Ureter (tissue), 1 donor: ENCODE measurements at places on chromosomes 3 and 15.

- no peak for DNase-seq
Observed at GRCh38 chr15:49760749-49761148, 139.9 kb downstream of the DTWD1 start.

DNA sequence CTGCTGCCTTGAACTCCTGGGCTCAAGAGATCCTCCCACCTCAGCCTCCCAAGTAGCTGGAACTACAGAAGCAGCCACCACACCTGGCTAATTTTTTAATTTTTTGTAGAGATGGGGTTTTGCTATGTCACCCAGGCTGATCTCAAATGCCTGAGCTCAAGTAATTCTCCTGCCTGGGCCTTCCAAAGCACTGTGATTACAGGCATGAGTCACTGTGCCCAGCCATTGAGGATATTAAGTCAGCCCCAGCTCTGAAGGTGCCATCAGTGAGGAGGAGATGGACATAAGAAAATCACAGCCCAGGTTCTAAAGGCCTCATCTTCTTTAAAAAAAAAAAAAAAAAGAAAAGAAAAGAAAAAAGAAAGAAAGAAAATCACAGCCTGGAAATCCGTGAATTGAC, 26.6 kb upstream of the PSTPIP1 start:
- DNase-seq = no peak

DNA sequence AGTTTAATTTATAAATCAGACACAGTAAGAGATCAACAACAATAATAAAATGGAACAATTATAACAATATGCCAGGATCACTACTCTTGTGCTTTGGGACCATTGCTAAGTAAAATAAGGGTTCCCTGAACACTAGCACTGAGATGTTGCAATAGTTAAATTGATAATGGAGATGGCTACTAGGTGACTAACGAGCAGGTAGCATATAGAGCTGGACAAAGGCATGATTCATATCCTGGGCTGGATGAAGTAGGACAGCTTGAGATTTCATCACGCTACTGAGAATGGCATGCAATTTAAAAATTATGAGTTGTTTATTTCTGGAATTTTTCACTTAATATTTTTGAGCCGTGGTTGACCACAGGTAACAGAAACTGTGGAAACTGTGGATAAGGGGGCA, 20.7 kb upstream of the MYZAP start:
- DNase-seq = no peak

DNA sequence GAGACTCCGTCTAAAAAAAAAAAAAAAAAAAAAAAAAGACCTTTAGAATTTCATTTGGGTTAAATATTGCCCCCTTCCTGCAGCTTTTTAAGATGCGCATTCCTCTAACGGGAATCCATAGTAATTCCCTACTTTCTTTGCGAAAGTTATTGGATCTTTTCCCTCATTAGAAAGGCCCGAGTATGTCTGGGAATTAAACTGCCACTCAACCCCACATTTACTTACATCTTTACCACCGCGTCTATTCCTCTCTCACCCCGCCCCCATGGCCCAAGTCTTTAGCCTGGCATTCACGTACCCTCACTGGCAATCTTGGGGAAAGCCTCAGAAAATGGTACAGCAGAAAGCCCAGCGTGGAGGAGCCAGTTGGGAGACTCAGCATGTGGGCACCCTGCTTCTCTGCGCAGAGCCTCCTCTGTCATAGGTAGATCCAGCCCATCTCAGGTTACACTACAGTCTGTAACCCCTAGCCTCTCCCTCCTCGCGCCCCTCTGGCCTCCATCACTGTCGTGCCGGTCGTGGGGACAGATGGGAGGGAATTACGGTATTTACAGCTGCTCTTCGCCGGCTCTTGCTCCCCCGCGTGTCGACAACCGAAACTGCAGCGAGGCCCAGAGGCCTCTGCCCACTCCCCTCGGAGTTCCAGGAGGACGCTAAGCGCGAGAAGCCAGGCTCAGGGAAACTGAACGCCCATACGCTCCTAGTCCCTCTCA, 6.4 kb upstream of the ANKDD1A start:
- DNase-seq = peak; percentile 78

- DNase-seq = peak; percentile 77
Observed at GRCh38 chr3:177824190-177824786, 627.0 kb upstream of the TBL1XR1 start.

- no peak for DNase-seq
Observed at GRCh38 chr3:104176706-104177105, 1190.0 kb upstream of the ALCAM start.

- DNase-seq = no peak
Observed at GRCh38 chr15:98770984-98771383, 122.6 kb downstream of the IGF1R start.

DNA sequence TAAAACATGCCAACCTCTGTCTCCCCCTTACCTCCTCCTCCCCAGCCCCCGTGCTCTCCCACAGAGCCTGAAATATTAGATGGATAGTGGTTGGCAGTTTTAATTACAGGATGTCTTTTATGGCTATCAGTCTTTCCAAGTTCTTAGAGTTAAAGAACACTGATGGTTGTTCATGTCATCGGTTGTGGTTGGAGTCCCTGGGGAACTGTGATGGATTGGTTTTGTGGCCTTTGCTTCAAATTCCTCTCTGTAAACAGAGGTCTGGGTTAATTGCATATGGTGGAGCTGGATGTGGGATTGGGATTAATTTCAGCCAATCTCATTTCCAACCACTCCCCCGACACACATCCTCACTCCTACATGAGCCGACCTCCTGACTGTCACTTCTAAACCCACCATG, 164.5 kb upstream of the PROK2 start:
- DNase-seq = no peak

DNA sequence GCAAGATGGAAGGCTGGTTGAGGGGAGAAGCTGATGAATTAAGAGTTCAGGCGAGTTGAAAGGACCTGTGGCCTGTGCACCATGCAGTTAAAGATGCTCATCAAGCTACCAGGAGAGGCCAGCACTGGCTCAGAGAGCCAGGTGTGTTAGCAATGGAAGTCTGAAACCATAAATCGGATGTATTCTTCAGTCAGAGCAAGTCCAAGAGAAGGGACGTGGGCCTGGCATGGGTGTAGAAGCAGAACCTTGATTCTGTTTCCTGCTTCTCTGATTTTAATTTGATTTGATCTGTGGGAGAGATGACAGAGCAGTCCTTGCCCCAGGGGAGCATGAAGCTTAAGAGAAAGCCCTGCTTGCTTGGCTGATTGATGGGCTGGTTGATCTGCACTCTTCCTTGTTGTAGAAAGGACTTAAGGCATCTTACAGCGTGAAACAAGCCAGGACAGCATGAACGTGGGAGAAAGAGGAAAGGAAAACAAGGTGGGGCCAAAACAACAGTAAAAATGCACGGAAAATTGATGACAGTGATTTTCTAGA, 10.9 kb downstream of the TM6SF1 start:
- DNase-seq = no peak

DNA sequence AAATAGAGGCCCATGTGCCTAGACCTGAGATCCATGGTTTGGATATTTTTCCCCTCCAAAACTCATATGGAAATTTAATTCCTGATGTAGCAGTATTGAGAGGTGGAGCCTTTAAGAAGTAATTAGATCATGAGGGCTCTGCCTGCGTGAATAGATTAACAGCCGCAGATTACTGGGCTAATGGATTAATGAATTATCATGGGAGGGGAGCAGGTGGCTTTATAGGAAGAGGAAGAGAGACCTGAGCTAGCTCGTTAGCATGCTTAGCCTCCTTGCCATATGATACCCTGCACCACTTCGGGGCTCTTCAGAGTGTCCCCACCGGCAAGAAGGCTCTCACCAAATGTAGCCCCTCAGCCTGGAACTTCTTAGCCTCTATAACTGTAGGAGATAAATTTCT, 15.8 kb downstream of the ARHGEF26 start:
- no peak for DNase-seq

- DNase-seq = no peak
Observed at GRCh38 chr3:17800232-17800631, 57.8 kb upstream of the TBC1D5 start.

DNA sequence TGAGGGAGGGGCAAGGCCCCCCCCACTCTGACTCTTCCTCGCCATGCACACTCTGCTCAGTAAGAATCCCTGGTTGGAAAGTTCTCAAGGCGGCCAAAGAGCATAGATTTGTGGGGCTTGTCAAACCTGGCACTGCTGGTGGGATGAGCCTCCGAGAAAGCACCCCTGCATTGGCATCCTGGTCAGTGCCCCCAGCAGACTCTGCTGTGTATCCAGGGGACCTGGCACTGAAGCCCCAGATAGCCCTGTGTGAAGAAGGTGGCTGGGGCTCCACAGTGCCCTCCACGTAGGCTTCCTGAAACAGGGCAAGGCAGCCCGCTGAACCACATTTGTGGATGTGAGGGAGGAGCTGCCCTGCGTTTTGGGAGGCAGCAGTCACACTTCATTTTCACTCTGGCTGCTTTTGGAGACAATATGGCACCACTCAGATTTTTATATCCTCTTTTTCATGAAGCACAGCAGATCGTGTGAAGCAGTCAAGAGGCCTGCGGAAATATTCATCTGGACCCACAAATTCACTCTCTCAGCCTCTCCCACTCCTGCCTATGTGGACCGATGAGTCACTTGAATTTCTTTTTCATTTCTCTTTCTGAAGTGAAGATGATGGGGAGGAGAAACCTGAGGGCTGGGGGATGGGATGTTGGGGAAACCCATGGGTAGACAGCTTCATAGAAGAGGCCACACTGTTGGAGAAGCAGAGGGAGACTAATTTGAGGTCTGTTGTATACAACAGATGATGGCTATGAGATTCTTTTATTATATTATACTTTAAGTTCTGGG, 88.7 kb upstream of the BCL6 start:
- no peak for DNase-seq

- no peak for DNase-seq
Observed at GRCh38 chr3:70832834-70833205, 520.4 kb upstream of the MDFIC2 start.

GRCh38 chr3:149585401-149585726, 72.5 kb downstream of the WWTR1 start:
- DNase-seq = no peak

- DNase-seq = no peak
Observed at GRCh38 chr3:104523136-104523535, 843.6 kb upstream of the ALCAM start.
